OCI-M1 (cell line): ENCODE measurements at places on chromosomes 2 and 18.

DNA sequence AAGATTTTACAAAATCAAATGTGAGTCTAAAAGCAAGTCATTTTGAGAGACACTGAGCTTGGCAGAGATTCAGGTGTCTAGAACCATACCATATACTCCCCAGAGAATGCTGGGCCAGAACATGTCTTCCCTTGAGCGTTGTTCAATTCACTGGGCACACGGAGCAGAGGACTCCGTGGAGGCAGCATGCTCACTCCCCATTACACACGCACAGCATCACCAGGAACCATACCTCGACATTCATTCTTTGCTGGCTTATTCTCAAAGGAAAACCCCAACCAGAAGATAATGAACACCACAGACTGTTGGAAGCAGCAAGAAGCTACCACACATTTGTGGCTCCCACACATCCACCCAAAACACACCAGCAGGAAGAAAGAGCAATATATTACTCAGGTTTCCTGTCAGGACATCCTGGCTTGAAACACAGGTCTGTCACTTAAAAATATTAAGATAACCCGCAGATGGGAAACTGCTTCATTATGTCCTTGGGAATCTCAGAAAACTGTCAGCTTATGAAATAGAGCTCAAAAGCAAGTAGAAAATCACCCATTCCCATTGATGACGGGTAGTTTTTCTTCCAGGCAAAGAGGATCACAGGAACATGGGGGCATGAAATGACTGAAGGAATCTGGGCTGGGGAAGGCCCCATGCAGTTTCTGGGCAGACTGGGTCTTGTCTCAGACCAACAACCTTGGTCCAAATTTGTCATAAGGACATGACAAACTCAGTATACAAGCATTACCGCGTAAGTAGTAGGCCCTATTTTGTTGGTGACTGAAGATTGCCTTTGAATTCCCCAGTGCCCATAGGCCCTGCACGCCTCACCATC is 46.4 kb downstream of the PCBP1 start:
- DNase-seq, result no peak

- DNase-seq, result no peak
Observed at GRCh38 chr2:172860336-172860707, 124.7 kb downstream of the RAPGEF4 start.

- no peak for DNase-seq
Observed at GRCh38 chr2:151381266-151381665, 23.9 kb downstream of the TNFAIP6 start.

GRCh38 chr2:150389447-150389846 is 98.0 kb downstream of the RND3 start:
- DNase-seq, result no peak

DNA sequence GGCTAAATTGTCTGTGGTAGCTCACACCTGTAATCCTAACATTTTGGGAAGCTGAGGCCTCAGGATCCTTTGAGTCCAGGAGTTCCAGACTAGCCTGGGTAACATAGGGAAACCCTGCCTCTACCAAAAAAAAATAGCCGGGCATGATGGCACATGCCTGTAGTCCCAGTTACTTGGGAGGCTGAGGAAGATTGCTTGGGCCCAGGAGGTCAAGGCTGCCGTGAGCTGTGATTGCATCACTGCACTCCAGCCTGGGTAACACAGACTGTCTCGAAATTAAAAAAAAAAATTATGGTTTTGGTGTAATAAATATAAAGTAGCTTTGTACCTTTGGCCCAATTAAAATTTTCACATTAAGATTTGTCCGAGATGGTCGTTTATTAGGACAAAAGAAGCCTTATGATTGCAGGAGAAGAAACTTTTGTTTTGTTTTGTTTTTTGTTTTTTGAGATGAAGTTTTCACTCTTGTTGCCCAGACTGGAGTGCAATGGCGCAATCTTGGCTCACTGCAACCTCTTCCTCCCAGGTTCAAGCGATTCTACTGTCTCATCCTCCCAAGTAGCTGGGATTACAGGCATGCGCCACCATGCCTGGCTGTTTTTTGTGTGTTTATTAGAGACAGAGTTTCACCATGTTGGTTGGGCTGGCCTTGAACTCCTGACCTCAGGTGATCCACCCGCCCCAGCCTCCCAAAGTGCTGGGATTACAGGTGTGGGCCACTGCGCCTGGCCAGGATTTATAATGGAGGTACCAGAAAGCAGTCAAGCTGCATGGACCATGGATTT is 4.1 kb downstream of the MTA3 start:
- no peak for DNase-seq

GRCh38 chr2:174972924-174973323 is 32.3 kb downstream of the CHN1 start:
- no peak for DNase-seq

GRCh38 chr2:199480966-199481365 is 23.2 kb upstream of the SATB2 start:
- DNase-seq, result no peak

DNA sequence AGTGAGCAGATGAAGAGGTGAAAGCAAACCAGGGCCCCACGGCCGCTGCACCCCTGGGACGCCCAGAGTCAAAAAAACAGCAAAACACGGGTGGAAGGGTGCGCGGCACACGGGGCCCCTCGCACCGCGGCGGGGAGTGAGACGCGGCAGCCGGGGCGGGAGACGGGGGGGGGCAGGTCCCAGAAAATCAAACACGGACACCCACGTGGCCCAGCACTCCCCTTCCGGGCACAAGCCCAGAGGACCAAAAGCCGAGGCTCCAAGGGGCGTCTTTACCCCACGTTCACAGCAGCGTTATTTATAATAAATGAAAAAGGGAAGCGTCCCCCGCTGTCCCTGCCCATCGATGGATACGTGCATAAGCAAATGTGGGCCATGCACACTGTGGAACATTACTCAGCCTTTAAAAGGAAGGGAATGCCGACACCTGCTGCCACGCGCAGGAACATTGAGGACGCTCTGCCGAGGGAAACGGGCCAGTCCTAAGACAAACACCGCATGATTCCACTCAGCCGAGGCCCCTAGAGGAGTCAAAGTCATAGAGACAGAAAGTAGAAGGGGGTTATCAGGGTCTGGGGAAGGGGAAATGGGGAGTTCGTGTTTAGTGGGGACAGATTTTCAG is 677 bp upstream of the COPS9 start:
- DNase-seq, result no peak

DNA sequence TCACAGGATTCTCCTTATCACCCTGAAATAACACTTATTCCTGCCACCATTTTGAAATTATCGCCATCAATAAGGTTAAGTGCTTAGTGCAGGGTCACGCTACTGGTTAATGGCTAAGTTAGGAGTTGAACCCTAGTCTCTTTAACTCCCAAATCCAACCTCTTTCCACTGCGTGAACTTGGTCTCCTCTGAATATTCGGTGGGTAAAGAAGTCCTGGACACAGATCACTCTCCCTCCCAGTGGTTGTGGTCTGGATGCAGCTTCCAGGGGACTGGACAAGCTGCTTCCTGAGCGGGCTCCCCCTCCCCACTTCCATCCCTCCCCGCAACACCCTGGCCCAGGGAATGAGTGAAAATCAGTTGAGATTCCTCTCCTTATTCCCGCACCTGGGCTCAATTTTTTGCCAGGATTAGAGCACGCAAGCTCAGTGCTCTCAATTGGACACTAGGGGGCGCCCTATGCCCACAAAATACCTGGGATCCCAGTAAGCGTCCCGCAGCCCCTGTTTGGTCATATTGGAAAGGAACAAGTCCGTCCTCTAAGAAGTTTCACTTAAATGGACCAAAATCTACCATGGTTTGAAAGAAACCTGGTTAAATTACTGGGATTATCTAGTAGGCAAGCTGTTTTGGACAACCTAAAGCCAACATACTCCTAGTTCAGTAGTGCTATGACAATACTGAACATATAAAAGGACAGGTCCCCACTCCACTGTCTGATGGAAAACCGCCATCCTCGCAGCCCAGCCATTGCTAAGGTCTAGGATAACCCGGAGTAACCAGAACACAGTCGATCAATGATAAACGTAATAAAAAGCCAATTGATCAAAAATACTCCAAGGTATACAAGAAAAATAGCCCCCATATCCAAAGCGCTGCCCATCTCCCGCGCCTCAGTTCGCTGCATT is 40.4 kb downstream of the DHRS9 start:
- DNase-seq, result peak; percentile 84
